GM20000 (cell line): ENCODE measurements at places on chromosomes 16 and 17.

GRCh38 chr17:59790910-59791309, 83.5 kb downstream of the VMP1 start:
- DNase-seq = no peak

DNA sequence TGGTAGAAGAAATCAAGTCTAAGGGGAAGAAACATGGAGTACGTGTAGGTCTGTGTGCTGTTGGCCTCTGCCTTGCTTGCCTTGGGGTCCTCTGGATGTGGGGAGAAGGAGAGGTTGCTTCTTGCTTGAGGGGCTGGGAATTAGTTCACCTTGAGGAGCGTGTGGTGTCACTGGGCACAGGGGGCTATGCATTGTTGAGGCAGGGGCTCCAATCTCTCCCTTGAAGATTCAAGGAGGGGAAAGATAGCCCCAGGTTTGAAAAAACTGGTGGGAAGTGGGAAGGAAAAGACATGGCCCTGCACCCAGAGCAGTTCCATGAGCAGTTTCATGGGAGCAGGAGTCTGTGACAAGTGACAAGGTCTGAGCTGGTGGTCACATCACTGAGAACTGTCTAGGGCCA, 103.4 kb downstream of the CYLD start:
- DNase-seq = no peak

DNA sequence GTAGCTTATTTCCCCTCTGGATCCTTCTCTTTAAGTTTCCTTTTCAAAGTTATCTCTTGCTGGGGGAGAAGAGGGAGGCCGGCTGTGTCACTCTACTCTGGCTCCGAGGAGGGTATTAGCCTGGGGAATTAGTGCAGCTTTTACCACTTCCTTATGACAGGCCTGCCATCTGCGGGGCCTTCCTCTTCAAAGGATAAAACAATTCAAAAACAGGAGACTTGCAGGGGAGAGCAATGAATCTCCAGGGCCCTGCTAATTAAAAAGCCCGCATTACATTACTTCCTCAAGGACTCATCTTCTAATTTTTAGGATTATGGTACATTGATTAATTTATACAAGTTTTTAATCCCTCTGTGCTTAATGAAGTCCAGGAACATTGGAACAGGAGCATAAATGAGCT, 190.9 kb upstream of the CDH5 start:
- no peak for DNase-seq

DNA sequence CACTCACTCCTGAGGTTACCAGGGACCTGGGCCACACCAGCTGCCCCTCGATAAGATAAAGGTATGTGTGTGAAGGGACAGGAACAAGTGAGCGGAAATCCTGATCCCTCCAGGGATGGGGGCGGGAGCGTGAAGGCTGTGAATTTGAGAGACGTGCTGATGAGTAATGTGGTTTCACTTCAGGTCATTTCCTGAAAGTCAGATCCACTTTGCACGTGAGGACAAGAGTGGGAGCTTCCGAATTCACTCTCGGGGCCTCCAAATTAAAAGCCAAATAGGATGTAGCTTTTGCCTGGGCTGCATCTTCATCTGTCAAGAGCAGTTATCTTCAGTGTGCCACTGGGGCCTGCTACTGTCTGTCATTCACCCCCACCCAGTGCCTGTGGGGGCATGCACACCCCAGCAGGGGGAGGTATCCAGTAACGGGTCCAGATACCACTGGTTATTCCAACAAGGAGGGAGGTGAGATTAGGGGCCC, 87.4 kb upstream of the LHX1 start:
- peak; percentile 48 for DNase-seq

DNA sequence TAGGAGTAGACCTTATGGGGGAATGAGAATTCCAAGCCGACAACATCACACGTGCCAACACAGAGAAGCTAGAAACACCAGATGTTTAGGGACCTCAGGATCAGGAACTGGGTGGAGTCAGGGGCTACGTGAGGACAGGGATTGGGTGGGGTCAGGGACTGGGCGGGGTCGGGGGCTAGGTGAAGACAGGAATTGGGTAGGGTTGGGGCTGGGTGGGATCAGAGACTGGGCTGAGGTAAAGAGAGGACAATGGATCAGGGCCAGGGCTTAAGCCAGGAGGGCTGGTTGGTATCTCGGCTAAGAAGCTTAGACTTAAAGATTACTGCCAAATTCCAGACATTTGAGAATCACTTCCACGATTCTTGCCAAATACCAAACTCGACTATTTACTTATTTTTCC, 11.6 kb downstream of the TEKT5 start:
- no peak for DNase-seq

DNA sequence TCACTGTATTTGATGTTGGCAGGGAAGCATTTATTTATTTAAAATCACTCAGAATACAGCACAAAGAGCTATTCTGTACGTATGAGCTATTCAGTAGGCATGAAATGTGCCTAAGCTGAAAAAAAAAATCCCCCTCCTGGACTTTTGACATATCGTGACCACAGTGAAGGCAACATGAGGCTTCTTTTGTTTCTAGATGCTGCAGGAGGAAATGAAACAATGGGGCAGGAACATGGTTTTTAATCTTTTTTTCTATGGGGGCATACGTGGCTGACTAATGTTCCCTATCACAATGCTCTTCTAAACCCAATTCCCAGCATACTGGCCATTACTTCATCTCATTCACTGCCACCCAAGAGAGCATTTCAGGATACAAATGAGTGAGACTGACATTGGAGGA, 191.0 kb upstream of the PMFBP1 start:
- DNase-seq = no peak

- DNase-seq = no peak
These were observed 17.0 kb downstream of the SRCIN1 start for GRCh38 chr17:38588788-38589174.

GRCh38 chr17:30031214-30031869, 85.3 kb upstream of the NSRP1 start:
- DNase-seq = peak; percentile 17

- DNase-seq = no peak
These were observed 478.8 kb upstream of the HSBP1 start for GRCh38 chr16:83328936-83329335.

- no peak for DNase-seq
These were observed 12.6 kb upstream of the FAAP100 start for GRCh38 chr17:81564778-81565177.

DNA sequence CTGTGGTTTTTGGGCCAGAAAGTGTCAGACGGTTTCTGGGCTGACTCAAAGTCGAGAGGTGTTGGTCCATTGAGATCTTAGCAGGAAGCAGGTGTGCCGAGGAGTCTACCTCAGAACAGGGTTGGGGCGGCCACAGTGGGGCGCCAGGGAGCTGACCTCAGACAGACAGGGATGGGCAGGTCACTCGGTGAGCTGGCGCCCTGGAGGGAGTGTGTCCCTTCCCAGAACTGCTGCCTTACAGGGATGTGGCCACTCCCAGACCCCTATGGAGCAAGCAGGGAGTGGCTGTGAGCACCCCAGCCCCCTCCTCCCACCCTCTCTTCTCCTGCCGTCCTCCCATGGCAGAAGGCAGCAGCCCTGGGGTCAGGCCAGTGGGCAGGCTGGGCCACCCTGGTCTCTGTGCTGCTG, 14.0 kb upstream of the DPEP1 start:
- peak; percentile 68 for DNase-seq

- no peak for DNase-seq
These were observed 37.1 kb upstream of the NOL11 start for GRCh38 chr17:67680445-67681224.

GRCh38 chr17:18963126-18964017, 11.4 kb downstream of the SLC5A10 start:
- no peak for DNase-seq

DNA sequence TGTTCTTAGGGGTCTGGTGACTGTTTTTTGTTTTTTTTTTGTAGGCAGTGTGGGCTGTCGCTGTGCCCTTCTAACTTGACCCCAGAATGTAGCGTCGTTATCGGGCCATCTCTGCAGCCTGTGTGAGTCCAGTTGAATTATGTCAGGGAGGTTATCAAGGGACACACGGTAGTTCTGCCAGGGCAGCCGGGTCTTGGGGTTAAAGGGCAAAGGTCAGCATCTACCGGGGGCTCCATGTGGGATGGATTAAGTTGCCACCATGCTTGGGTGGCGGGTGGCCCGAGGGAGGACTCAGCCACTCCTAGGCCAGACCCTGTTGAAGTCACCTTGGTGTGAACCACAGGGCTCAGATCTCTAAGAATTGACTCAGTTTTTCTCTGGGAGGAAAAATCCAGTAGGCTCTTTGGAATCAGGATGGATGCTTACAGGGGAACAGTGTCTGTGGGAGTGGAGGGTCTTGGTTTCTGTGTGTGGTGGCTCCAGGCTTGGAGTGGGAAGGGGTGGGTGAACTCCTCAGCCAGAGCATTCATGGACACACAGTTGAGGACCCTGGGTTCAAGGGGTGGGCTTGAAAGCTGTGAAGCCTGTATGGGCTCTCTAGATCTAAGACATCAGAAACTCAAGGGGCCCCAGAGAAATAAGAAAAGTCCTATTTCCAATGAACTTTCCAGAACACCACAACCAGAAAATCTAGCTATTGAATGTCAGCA, 191.7 kb downstream of the IRF8 start:
- no peak for DNase-seq

GRCh38 chr16:78128913-78129312, 29.5 kb downstream of the WWOX start:
- no peak for DNase-seq
